ENCODE measurements at places on chromosomes 1 and 21. TPM values are rescaled to one million over a fixed set of nuclear protein-coding genes. Genes with fewer than 3 reads are reported as not detected.

DNA sequence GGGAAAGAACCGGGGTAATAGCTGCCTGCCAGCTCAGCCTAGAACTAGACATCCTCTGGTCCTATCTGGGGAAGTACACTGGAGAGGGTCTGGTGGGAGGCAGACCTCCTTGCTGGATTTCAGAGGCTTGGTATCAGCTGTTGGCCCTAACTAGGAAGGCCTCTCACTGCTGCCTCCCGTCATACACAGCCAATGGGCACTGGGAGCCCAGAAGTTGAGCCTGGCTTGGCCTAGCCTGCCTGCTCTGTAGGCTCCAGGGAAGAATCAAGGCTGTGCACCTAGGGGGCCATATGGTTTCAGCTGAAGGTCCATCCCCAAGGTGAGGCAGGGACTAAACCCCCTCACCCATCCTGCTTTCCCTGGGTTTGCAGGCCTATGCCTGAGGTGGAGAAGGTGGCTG, 4.3 kb upstream of the MUTYH start:
- H3K4me3 ChIP-seq = no peak overlapping the region
- no peak for DNase-seq
- H3K36me3 ChIP-seq = peaks cover 41% of the 10 kb centered on the region
- peaks cover 32% of the 10 kb centered on the region for H3K4me1 ChIP-seq
- H3K27me3 ChIP-seq = no peaks in the 10 kb centered on the region
- no peak overlapping the region for H3K27ac ChIP-seq

DNA sequence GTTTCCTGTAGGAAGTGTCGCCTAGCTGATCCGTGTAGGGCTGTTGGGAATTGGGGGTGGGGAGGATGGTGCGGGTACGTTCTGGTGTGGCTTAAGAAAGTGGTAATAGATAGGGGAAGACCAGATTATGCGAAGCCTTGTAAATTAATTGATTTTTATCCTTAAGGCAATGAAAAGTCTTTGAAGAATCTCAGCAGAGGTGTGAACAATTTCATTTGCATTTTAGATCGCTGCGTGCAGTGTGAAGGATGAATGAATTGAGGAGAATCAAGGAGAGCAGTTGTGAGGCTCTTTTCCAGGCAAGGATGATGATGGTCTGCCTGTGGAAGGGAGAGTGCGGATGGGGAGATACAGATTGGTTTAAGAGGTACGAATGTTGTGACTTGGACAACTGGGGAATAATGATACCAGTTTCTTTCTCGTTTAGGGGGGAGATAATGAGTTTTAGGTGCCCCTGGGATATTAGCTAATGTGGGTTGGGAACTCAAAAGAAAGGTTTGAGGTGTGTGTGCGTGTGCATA, 813 bp upstream of the DEDD start:
- H3K27me3 ChIP-seq = no peaks in the 10 kb centered on the region
- peak overlapping the region; percentile 96 for H3K27ac ChIP-seq
- DNase-seq = no peak
- peaks cover 53% of the 10 kb centered on the region for H3K4me1 ChIP-seq
- peak overlapping the region; percentile 69 for H3K4me3 ChIP-seq

- DNase-seq = no peak
- H3K4me3 ChIP-seq = no peak overlapping the region
- H3K36me3 ChIP-seq = no peaks in the 10 kb centered on the region
- no peaks in the 10 kb centered on the region for H3K4me1 ChIP-seq
- no peak overlapping the region for H3K27ac ChIP-seq
Measured at GRCh38 chr1:29501227-29501976, 265.1 kb downstream of the PTPRU start.

- H3K27me3 ChIP-seq = peaks cover 11% of the 10 kb centered on the region
- no peak overlapping the region for H3K4me3 ChIP-seq
- no peaks in the 10 kb centered on the region for H3K36me3 ChIP-seq
Measured at GRCh38 chr1:156356875-156357534, 12.0 kb upstream of the RHBG start.

- no peak for DNase-seq
- H3K36me3 ChIP-seq = no peaks in the 10 kb centered on the region
- no peaks in the 10 kb centered on the region for H3K27me3 ChIP-seq
- no peak overlapping the region for H3K27ac ChIP-seq
- H3K4me1 ChIP-seq = no peaks in the 10 kb centered on the region
Measured at GRCh38 chr1:90139837-90140236, 144.9 kb downstream of the ZNF326 start.

- peak overlapping the region; percentile 1 for H3K27ac ChIP-seq
- DNase-seq = no peak
- H3K36me3 ChIP-seq = peaks cover 15% of the 10 kb centered on the region
- peaks cover 11% of the 10 kb centered on the region for H3K4me1 ChIP-seq
- H3K4me3 ChIP-seq = no peak overlapping the region
- no peaks in the 10 kb centered on the region for H3K27me3 ChIP-seq
Measured at GRCh38 chr1:65050735-65051134, 84.4 kb upstream of the JAK1 start.

Gene COL6A2
- total RNA-seq = 269 TPM

- H3K36me3 ChIP-seq = no peaks in the 10 kb centered on the region
- H3K27ac ChIP-seq = no peak overlapping the region
- H3K4me1 ChIP-seq = no peaks in the 10 kb centered on the region
- DNase-seq = no peak
- H3K4me3 ChIP-seq = peak overlapping the region; percentile 29
Measured at GRCh38 chr1:54499360-54500106, 48.5 kb upstream of the ACOT11 start.

DNA sequence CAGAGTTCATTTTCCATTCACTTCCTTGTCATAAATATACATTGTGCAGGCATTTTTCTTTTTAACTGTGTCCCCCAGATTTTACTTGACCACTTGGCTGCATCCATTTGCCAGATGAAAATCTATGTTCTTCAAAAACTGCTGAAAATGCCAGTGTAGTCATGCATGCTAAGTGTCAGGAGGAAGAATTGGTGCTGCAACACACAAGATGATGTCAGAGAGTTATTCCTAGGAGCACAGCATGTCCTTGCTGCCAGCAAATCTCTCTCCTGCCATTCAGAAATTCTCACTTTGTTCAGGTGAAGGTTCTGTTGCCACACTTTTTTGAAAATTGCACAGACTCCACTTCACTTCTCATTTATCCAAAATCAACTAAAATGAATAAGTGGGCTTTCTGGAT, 106.4 kb upstream of the MAGI3 start:
- H3K27me3 ChIP-seq = no peaks in the 10 kb centered on the region
- no peaks in the 10 kb centered on the region for H3K36me3 ChIP-seq
- H3K4me3 ChIP-seq = no peak overlapping the region
- no peaks in the 10 kb centered on the region for H3K4me1 ChIP-seq

DNA sequence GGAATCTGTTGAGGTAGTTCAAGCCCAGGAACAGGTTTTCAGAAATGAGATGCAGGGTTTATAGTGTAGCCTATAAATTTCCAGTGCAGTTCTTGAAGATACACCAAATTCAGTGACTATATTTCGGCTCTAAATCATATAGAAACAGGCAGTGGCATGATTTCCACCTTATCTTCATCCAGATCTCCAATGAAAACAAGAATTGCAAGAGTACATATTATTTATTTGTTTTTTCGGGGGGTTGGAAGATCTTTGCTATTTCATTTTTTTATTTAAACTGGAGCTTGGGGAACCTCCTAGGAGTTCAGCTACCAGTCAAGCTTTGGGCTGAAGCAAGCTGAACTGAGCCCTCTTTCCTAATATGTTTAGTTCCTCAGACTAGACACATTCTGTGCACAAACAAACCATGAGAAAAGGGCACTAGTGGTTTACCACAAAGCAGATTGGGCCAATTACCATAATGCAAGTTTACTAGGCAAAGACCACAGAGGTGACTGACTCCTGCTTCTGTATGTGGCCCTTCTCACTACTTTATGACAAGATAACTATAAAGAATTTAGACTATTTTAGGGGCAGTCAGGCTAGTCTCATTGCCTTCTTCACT, 68.5 kb downstream of the RGS2 start:
- H3K36me3 ChIP-seq = no peaks in the 10 kb centered on the region
- H3K4me3 ChIP-seq = no peak overlapping the region
- no peaks in the 10 kb centered on the region for H3K27me3 ChIP-seq
- DNase-seq = no peak

Gene OR2M5
- total RNA-seq = not detected

DNA sequence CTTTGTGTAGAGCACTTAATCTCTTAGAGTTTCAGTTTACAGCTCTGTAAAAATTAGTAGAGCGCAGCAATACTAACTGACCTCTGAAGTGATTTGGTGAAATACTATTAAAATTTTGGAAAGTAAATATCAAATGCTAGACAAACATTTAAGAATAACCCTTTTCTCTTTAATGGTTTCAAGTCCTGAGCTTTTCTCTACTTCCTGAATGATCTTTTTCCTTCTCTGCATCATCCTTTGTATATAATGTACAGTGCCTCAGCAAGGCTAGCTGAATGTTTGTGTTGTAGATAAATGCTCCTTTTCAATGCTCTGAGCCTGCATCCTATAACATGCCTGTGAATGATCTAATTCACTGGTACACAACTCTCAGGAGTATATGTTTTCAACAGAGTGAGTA, 272.9 kb downstream of the ADGRL2 start:
- H3K27ac ChIP-seq = no peak overlapping the region
- no peak for DNase-seq
- H3K4me3 ChIP-seq = no peak overlapping the region
- no peaks in the 10 kb centered on the region for H3K36me3 ChIP-seq
- H3K4me1 ChIP-seq = no peaks in the 10 kb centered on the region

Gene WASF2
- total RNA-seq = 156 TPM

- H3K4me1 ChIP-seq = no peaks in the 10 kb centered on the region
- no peak overlapping the region for H3K4me3 ChIP-seq
- peaks cover 39% of the 10 kb centered on the region for H3K36me3 ChIP-seq
Measured at GRCh38 chr1:5950994-5951785, 41.0 kb downstream of the NPHP4 start.

- no peak overlapping the region for H3K4me3 ChIP-seq
- no peaks in the 10 kb centered on the region for H3K27me3 ChIP-seq
- H3K4me1 ChIP-seq = no peaks in the 10 kb centered on the region
- DNase-seq = no peak
- H3K36me3 ChIP-seq = no peaks in the 10 kb centered on the region
Measured at GRCh38 chr1:166057650-166058049, 109.2 kb downstream of the FAM78B start.

Gene LGR6
- total RNA-seq = 1.8 TPM

GRCh38 chr1:53604291-53604919, 134.6 kb downstream of the GLIS1 start:
- no peaks in the 10 kb centered on the region for H3K27me3 ChIP-seq
- H3K36me3 ChIP-seq = no peaks in the 10 kb centered on the region
- H3K27ac ChIP-seq = no peak overlapping the region
- H3K4me3 ChIP-seq = no peak overlapping the region
- DNase-seq = no peak

GRCh38 chr1:9652379-9653209, 1.1 kb downstream of the PIK3CD start:
- peak overlapping the region; percentile 60 for H3K27ac ChIP-seq
- peak; percentile 76 for DNase-seq
- no peaks in the 10 kb centered on the region for H3K36me3 ChIP-seq
- H3K4me1 ChIP-seq = peaks cover 3% of the 10 kb centered on the region

DNA sequence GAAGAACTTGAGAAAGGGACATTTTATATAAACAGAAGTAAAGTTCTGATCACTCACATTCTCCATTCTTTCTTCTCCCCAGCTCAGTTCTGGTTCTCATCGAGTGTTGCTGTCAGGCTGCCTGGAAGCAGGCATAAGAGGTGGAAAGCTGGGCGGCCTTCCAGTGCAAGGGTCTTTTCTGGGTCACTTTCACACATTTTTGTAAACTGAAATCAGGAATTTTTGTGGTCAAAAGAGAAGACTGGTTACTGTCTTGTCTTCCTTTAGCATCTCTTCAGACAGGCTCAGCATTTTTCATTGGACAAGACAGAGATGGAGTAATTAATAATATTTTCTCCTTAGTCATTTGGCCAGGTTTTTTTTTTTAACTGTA, 93.7 kb downstream of the CTH start:
- H3K4me3 ChIP-seq = no peak overlapping the region
- H3K36me3 ChIP-seq = no peaks in the 10 kb centered on the region
- no peak overlapping the region for H3K27ac ChIP-seq
- H3K27me3 ChIP-seq = no peaks in the 10 kb centered on the region

DNA sequence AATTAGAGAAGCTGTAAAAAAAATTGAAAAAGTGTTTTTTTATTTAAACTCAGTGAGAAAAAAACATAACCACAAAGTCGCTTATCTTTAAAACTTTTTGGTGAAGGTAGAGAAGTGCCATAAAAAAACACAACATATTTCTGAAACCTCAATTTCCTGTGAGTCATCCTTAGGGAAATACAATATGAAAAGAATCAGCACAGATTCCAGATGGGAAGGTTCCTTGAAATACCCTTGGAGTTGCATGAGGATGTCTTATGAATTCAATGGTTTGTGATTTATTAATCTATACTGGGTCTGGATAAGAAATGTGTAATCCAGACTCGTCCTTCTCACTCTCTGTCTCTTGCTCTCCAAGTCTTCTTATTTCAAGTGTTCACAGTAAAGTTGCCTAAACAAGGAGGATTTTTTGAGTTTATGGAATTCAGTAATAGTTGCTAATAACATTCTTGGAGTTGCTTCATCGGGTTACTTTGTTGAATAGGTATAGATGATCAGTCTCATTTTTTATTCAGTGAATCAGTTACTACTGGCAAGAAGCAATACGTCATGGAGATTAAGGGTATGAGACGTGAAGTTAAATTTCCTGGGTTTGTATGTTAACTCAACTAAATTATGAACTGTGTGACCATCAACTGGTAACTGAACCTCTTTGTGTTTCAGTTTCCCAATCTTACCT, 191.4 kb downstream of the KCNK2 start:
- no peaks in the 10 kb centered on the region for H3K27me3 ChIP-seq
- H3K4me3 ChIP-seq = no peak overlapping the region
- no peak overlapping the region for H3K27ac ChIP-seq
- H3K4me1 ChIP-seq = no peaks in the 10 kb centered on the region
- no peak for DNase-seq

Gene PLA2G4A
- total RNA-seq = 10.7 TPM

GRCh38 chr1:112783059-112783458, 67.9 kb upstream of the PPM1J start:
- no peaks in the 10 kb centered on the region for H3K4me1 ChIP-seq
- no peaks in the 10 kb centered on the region for H3K36me3 ChIP-seq
- no peaks in the 10 kb centered on the region for H3K27me3 ChIP-seq
